ENCODE measurements at places on chromosomes 2 and 18. TPM values are rescaled to one million over a fixed set of nuclear protein-coding genes. Genes with fewer than 3 reads are reported as not detected.

GRCh38 chr2:235085476-235085875, 133.7 kb downstream of the SH3BP4 start:
- no peak for DNase-seq

- no peak for DNase-seq
These were observed 5.9 kb downstream of the OTOF start for GRCh38 chr2:26471766-26472706.

DNA sequence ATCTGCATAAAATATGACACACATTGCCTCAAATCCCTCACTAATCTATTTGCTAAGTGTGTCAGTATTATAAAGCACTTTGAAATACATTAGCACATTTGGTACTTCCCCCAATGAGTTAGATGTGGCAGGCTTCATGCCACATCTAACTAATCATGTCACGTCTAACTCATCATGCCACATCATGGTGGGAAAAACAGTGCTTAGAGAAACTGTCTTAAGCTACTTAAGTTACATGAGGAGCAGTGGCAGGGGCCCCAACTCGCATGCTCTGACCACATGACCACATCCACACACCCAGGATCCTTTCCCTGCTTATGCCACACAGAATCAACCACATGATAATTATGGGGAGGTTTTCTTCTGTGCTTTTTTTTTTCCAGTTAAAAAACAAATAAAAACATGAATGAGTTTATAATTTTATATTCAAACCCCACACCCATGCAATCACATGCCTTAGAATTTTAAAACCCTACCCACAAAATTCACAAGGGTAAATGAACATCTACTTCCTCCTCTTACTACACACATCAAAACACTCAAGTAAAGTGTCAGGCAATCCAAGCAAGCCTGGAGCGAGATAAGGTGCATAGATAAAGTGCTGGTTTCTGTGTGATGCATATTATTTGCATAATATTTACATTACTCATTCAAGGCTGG, 1.6 kb downstream of the ABCA12 start:
- DNase-seq, result no peak

DNA sequence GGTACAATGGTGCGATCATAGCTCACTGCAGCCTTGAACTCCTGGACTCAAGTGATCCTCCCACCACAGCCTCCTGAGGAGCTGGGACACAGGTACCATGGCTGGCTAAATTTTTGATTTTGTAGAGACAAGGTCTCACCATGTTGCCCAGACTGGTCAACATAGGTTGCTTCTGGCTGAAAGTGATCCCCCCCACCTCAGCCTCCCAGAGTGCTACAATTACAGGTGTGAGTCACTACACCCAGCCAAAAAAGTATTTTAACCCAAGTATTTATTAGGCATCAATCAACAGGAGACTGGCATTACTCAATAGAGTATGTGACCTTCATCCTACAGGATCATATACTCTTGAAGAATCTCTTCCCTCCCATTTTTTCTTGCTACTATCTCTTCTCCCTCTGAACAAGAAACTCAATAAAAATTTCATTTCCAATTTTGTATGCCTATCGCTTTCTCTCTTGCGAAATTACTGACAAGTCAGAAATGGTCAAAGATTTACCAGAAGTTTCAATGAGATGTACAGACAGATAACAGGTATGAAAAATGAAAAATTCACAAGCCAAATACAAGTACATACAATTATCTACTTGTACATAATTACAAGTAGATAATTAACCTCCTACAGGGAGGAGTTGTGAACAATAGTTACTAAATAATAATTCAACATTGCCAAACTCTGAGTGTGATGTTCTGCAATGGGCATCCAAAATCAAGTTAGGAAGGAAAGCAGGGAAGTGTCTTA, 34.9 kb upstream of the CCNT2 start:
- no peak for DNase-seq

DNA sequence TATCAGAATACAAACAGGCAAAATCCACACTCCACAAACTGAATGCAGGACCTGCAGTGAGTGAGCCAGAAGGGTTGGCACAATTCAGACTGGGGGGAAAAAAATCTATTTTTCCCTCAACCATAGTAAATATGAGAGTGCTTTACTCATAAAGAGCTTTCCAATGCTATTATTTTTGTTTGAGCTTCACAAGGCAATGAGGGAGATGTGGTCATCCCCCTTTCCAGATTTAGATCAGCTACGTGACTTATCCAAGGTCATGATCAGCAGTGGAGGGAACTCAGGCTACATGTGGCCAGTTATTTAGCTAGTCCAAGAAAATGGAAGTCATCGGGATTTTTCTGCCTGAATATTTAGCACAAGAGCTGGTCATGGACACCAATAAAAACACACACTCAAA, 120.4 kb upstream of the KLF7 start:
- DNase-seq, result no peak

- DNase-seq, result no peak
These were observed 255.9 kb upstream of the SPRED2 start for GRCh38 chr2:65688141-65688886.

GRCh38 chr2:133271105-133271504, 297.2 kb downstream of the NCKAP5 start:
- DNase-seq, result no peak

DNA sequence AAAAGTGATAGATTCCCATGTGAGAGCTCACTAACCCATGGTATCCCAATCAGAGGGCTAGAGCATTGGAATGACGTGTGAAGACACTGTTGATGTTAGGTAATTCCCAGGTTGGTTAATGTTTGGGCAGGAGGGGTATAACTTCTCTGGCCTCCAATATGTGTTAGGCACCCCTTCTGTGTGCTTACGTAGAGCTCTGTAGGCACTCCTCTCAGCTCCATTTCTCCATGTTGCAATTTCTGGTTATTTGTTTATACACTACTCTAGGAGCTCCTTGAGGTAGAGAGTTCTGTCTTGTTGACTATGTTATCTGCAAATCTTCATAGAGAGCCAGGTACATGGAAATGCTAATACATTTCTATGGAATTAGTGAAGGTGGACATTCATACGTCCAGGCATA, 153.5 kb downstream of the RPIA start:
- DNase-seq, result no peak

GRCh38 chr2:234290671-234291070, 206.2 kb downstream of the ARL4C start:
- peak; percentile 12 for DNase-seq

DNA sequence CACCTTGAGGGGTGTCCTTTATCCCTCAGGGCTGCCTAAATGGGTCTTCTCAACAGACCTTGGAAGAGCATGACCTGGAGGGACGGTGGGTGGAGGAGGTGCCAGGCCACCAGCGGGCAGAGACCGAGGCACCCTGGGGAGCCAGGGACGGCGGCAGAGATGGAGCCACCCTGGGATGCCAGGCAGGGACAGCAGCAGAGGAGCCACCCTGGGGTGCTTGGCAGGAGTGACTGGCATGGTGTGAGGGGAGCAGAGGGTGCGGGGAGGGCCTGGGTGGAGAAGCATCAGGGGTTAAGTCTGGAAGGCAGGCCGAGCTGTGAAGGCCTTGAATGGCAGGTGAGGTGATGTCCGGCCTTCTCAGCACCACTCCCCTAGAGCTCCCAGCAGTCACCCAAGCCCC, 56.1 kb downstream of the CIB4 start:
- no peak for DNase-seq

GRCh38 chr2:121321476-121321875, 36.5 kb upstream of the TFCP2L1 start:
- no peak for DNase-seq

GRCh38 chr2:40470822-40471813, 19.2 kb upstream of the SLC8A1 start:
- DNase-seq, result no peak

DNA sequence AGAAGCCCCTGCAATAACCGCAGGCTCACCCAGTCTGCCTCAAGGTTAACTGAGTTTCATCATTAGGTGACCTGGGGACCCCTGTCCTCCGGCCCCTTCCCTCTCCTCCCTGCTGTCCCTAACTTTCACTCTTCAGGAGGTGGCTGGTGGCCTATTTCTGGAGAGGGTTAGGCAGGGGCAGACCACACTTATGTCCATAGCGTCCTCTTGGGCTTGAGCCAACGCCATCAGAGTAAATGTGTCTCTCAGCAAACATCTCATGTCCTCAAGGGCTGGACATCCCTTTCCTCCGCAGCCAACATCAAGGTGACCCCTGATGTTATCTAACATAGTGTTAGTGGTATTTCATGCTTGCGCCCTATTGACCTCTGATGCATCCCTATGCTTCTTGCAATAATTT, 114.8 kb downstream of the BCL11A start:
- no peak for DNase-seq

DNA sequence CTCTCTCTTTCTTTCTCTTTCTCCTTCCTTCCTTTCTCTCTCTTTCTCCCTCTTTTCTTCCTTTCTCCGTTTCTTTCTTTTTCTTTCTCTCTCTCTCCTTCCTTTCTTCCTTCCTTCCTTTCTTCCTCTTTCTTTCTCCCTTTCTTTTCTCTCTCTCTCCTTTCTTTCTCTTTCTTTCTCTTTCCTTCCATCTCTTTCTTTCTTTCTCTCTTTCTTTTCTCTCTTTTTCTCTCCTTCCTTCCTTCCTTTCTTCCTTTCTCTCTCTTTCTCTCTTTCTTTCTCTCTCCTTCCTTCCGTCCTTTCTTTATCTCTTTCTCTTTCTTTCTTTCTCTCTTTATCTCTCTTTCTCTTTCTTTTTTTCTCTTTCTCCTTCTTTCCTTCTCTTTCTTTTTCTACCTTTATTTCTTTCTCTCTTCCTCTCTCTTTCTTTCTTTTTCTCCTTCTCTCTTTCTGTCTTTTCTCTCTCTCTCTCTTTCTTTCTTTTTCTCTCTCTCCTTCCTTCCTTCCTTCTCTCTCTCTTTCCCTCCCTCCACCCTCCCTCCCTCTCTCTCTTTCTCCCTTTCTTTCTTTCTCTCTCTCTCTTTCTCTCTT, 32.3 kb upstream of the ODC1 start:
- no peak for DNase-seq

DNA sequence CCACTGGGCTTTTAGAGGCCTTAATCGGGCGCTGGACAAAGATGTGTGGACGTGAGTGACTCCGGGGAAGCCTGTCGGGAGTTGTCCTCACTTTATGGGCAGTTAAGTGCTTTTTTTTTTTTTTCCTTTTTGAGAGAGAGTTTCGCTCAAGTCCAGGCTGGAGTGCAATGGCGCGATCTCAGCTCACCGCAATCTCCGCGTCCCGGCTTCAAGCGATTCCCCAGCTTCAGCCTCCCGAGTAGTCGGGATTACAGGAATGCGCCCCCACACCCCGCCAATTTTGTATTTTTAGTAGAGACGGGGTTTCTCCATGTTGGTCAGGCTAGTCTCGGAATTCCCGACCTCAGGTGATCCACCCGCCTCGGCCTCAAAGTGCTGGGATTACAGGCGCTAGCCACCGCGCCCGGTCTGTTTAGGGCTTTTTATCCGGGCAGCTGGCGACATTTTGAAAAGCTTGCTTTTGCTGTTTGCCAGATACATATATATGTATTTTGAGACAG, 1.5 kb downstream of the MSH6 start:
- DNase-seq, result peak; percentile 39

- no peak for DNase-seq
These were observed 25.9 kb downstream of the TMSB10 start for GRCh38 chr2:84931384-84931821.

GRCh38 chr2:165582409-165582808, 112.9 kb downstream of the CSRNP3 start:
- DNase-seq, result peak; percentile 45

DNA sequence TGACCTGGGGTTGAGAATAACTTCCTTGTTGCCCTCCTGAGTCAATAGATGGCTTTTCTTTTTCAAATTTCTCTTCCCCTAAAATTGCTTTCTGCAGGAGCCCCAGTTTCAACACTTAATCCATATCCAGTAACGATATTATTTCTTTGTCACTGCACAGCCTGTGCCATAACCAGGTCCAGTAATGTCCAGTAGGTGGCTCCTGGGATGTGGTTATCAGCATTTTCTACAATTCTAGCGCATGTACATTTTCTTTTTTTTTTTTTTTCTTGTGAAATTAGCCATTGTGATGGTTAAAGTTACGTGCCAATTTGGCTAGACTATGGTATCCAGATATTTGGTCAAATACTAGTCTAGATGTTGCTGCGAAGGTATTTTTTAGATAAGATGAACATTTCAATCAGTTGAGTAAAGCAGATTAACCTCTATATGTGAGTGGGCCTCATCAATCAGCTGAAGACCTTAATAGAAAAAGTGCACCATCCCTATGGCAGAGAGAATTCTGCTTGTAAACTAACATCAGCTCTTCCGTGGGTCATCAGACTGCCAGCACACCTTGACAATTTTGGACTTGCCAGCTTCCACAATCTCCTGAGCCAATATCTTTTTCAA, 72.9 kb upstream of the SCG2 start:
- DNase-seq, result peak; percentile 42

DNA sequence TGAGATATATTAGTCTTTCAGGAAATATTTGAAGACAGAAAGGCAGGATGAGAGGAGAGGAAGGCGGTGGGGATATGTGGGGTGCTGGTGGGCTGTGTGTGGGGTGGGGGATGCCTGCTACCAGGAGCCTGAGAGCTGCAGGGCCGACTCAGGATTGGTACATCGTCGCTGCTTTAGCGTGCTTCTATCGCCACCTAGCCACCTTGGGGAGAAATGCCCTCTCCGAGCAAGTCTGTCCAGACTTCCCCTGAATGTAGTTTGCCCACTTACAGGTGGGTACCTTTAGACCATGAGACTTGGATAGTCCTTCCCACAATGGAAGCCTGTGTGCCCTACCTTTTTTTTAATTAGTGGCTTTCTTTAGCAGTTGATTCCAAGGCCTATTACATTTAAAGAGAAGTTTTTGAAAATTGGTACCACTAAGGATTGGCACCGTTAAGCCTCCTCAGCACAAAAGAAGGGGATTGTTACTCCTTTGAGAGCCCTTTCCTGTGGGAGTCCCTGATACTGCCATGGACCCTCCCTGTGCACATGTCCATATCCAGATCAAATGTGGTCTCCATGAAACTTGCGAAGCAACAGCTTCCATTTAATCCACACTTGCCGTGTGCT, 114.1 kb upstream of the NDUFV2 start:
- peak; percentile 53 for DNase-seq

GRCh38 chr18:34322365-34323289, 97.9 kb upstream of the NOL4 start:
- DNase-seq, result peak; percentile 72

- DNase-seq, result no peak
These were observed 67.5 kb upstream of the DTNB start for GRCh38 chr2:25740810-25741381.

DNA sequence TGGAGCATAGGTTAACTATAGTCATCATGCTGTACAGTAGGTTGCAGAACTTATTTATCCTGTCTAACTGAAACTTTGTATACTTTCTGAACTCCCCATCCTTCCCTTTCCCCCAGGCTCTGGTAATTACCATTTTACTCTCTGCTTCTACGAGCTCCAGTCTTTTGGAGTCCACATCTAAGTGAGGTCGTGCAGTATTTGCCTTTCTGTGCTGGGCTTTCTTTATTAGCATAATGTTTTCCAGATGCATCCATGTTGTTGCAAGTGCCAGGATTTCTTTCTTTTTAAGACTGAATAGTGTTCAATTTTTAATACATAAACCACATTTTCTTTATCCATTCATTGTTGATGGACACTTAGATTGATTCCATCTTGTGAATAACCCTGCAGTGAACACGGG, 464.1 kb downstream of the TGIF1 start:
- no peak for DNase-seq

DDX18 gene
- total RNA-seq, result 65.6 TPM

HTRA2 gene
- 37.9 TPM for total RNA-seq

DNAH7 gene
- 15.2 TPM for total RNA-seq

HOXD12 gene
- total RNA-seq, result not detected

GREB1 gene
- total RNA-seq, result 0.94 TPM

TOGARAM2 gene
- under 0.01 TPM for total RNA-seq

SANBR gene
- total RNA-seq, result 9.1 TPM

TMEM163 gene
- 0.67 TPM for total RNA-seq

HDAC4 gene
- total RNA-seq, result 12.9 TPM

All from thyroid gland (tissue), 4 donors.